ENCODE measurements at places on chromosomes 4 and X.

DNA sequence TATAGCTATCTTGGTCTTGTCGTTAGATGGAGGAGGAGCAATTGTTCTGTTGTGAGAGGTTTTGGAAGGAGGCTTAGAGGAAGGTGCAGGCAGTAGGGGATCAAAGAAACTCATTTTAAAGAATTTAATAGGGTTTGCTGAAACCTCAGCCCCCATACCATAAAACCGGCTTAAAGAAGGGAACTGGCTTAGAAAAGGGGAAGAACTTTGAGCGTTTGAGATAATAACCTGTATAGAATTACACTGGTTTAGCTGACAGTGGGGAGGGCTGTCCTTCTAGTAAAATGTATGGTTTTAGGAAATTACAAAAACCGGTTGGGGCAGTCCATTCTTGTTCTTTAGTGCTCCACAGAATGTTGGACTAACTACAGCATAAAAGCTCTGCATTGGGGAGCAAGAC lies 128.1 kb downstream of the KDM6A start:
- no peak for DNase-seq

- no peak for DNase-seq
Measured at GRCh38 chr4:103451341-103451740, 253.2 kb upstream of the CENPE start.

- no peak for DNase-seq
Measured at GRCh38 chr4:89078300-89078699, 21.3 kb upstream of the FAM13A start.

DNA sequence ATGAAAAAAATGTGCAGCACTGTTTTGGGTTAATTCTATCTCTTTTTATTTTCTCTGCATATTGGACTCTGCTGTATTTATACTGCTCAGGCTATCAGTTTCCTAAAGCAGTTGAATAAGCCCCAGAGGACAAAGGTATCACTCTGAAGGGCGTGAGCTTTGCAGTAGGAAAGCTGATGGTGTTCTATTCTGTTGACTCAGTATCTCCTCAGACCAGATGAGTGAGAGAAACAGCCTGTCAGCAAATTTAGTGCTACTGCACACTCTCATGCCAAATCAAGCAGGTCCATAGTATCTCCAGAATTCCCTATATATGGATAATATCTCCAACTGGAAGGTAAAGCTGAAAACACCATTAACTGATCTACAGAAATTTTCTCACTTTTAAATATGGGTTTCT lies 132.3 kb upstream of the UGT8 start:
- no peak for DNase-seq

DNA sequence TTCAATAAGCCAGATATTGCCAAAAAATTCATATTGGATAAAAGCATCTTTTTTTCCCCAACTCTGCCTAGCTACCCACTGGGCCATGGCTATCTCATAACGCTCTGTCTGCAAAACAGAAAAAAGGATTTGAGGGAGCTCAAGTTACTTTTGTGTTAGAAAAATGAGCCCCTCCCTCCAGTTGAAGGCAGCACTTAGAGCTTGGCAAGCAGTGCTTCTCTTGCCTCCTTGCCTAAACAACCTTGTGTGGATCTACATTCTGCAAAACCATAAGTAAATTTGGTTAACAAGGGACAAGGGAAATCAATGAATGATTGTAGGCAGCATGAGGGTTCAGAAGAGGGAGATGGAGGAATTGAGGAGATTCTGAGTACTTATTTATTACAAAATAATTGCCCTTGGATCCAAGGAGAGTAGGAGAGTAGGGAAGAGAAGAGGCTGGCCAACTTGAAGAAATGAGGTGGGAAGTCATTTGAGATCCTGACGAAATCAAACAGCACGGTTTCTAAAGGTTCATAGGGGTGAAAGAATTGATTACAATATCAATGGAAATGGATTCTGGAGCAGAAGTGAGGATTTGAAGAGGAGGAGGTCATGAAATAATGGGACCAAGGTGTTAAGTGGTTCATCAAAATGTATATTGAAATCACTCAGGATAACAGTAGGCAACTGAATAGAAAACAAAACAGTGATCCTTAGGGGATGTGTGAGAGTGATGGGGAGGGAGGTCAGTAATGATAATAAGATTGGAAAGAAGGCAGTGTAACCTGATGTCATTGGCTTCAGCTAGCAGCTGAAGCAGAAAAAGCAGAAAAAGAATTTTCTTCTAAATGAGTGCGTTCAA lies 434.8 kb upstream of the IGFBP7 start:
- DNase-seq: no peak

DNA sequence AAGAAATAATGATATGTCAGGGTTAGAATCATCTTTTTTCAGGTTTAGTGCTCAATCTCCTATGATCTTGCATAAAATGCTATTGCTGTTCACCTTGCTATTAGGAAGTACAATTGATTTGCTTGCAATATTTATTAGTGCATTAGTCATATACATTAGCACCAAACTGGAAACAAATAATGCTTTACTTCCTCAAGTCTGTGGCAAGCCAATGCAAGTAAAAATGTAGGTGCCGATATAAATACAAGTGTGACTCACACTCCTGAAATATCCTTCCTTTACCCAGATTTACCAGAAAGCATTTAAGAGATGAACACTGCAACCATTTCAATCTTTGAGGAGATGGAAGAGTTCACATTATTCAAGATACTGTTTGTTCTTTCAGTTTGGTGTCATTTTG lies 1487.7 kb upstream of the ADGRL3 start:
- DNase-seq: no peak

GRCh38 chrX:102155806-102156179 lies at the start of gene BEX5:
TSS of gene BEX5 (minus strand) at chrX:102155977. CDS start at chrX:102154265, 1,712 bp downstream.
- peak; percentile 52 for DNase-seq

GRCh38 chr4:63817196-63817865 lies 591.9 kb downstream of the TECRL start:
- no peak for DNase-seq

DNA sequence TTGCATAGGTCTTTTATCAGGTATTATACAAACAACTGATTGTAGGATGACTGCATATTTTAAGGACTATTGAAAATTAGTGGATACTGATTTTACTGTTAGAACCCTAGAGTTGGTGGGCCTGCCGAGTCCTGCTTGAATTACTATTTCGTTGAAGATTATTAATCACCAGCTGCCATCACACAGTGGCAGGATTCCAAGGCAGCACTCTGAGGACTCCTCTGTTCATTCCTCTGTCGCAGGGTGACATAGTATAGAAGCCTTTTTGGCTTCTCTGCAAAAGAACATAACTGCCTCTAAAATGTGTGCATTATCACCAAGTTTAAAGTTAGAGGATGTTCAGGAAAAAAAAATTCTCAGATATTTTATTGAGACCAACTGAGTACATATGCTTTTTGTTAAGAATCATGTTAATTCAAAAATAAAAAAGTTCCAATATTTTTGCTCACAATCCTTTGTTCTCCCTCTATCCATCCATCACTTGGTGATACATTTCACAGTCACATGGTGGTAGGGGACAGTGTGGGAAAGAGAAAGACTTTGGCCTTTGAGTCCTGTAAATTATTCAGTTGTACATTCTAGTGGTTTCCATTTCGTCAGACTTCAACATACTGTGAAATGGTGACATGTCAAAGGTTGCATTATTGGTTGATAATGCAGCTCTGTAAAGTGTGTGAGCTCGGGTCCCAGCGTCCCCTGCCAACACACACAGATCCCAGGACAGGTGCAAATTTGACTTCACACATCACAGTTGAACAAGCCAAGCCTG lies 332.5 kb downstream of the GRID2 start:
- DNase-seq: no peak
